Stimulated activated CD4-positive, alpha-beta T cell treated with anti-CD3 and anti-CD28 coated beads, Interleukin-15, amount 100 ng/mL, for 1 hour (primary cell): ENCODE measurements at places on chromosomes 3 and 15.

DNA sequence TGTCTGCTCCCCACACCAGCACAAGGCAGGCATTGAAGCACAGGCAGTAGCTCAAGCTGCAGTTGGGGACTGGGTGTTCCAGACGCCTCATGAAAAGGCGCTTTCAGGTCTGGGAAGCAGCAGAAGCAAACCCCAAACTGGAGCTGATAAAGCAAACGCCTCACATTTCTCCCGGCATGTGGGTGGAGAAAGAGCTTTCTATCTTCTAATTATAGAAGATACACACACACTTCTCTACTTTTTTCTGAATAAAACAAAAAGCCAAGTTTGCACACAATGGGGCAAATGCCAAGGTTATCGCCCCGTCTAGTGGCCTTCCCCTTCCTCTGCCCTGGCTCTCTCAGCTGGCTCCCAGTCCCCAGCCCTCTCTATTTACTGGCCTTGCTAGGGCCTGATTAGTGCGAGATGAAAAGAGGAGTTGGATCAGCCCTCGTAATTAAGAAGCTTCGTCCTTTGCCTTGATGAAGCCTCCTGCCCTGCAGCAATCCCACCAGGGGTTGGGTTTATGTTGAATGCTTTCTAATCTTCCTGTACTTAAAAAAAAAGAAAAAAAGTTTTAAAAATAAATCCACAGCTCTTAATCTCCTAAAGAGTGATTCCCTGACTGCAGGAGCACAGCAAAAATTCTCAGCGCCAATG, 120.2 kb downstream of the MEGF11 start:
- no peak for DNase-seq

- DNase-seq = no peak
Observed at GRCh38 chr3:181329024-181329423, 339.5 kb upstream of the DNAJC19 start.

GRCh38 chr3:30518872-30519271, 87.5 kb upstream of the TGFBR2 start:
- DNase-seq = no peak

- DNase-seq = no peak
Observed at GRCh38 chr3:5231074-5231473, 43.6 kb downstream of the EDEM1 start.

DNA sequence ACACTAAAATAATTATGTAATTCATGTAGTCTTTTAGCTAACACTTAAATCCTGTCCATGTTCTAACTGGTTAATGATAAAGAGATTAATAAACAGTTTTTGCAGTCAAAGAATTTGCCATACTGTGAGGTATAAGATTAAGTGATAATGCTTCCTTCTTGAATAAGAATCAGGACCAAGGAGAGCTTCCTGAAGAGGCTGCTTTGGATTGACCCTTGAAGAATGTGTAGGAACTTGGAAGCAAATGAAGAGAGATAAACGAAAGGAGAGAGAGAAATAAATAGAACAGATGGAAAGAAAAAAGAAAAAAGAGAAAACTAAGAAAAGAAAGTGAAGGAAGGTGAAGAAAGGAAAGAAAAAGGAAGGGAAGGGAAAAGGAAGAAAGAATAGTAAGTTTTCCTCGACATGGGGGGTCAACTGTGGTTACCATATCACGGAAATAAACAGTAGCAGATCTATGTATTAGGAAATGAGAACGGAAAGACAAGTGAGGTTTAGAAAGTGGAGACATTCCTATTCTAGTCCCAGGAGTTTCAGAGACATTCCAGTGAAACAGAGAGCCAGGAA, 539.8 kb downstream of the FGF12 start:
- no peak for DNase-seq

GRCh38 chr3:114375608-114376421, 82.0 kb downstream of the TIGIT start:
- no peak for DNase-seq

DNA sequence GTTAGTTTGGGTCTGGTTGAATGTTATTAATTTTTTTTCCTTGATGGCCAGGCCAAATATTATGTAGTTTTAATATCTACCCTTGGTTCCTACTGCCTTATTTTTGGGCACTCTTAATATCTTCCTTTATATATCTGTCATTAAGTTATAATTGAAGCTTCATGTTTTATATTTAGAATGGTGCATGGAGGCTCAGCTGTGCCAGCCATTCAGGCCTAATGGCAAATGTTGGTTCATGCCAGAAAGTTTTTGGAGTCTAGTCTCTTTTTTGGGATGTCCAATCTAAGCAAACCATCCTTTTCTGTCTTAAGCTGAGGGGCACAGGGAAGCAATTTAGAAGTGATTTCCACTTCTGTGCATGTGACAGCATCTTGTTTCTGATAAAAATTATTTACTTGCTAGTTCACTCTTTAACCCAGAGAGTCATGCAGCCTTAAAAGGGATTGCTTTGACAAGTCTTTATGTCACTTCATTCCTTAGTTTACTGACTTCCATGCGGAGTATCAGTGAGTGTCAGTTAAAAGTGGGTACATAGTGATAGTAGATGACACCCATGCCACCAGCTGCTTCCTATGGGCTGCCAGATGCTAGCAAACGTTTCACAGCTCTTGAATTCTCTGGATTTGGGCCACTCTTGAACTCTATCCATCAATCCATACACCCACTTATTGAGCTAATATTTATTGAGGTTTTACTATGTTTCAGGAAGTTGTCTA, 33.0 kb downstream of the MITF start:
- no peak for DNase-seq

GRCh38 chr3:177300039-177300833, 103.0 kb upstream of the TBL1XR1 start:
- DNase-seq = no peak

- no peak for DNase-seq
Observed at GRCh38 chr3:32952369-32953077, 1.1 kb downstream of the CCR4 start.

GRCh38 chr3:102536456-102536855, 101.6 kb downstream of the ZPLD1 start:
- DNase-seq = no peak

DNA sequence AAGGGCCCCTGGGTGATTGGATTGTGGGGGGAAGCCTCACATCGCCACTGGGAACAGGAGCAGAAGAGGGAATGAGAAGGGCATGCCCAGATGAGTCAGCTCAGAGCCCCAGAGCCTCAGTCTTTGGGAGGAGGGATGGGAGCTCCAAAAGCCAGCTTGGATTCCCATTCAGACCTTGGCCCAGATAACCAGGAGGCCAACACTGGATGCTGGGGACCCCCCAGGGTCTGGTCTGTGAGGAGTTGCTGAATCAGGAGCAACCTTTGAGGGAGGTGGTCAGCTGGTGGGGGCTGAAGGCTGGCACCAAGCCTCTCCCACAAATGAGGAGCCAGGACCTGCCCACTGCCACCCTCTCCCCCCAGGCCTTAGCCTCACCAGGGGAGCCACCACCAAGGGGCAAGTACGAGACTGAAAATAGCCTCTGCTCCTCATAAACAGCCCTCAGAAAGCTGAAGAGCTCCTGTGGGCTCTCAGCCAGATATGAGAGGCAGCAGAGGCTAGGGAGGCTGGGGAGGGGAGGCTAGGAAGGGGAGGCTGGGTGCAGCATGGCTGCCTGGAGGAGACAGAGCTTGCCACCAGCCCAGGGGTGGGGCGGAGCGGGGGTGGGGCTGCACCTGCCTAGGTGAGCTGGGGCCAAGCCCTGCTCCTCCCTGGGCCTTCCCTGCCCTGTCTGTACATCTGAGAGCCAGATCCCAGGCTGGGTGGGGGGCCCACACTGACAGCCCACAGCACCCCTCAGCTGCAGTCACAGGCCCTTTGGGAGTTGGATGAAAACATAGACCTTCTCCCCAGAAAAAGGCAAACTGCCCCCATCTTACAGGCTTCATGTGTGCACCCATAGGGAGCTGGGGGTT, 99.8 kb downstream of the SEC22A start:
- no peak for DNase-seq

- no peak for DNase-seq
Observed at GRCh38 chr3:63753567-63753966, 65.5 kb upstream of the C3orf49 start.

GRCh38 chr3:9225268-9225667, 24.2 kb downstream of the SRGAP3 start:
- no peak for DNase-seq

DNA sequence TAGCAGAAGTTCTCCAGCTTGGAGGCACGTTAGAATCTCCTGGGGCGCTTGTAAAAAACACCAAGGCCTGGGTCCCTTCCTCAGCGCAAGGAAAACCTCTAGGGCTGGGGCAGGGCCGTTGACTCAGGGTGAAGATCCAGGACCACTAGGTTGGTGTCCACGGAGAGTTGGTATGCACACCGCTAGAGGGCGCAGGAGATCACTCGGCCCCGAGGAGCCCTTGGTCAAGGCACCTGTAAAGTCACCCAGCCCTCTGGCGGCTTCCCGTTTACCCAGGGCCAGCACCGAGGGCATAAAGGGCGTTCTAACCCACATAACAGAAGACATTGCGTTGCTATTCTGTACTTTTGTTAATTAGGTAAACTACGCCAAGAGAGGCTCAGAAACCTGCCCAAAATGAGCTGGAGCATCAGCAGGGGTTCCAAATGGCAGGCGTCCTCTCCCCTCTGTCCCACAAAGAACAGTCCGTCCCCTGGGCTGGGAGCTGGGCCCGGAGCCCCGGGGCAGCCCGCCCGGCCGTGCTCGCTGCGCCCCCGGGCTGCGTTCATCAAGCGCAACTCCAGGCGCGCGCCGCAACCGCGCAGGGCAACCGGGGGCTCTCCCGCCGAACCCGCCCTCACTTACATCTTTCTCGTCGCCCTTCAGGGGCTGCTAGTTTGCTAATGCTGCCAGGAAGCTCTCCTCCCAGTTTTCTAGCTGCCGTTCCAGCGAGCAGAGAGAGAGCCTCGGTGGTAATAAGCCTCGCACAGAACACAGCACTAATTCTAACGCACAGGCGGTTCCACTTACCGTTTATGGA, 332.1 kb downstream of the ARRDC4 start:
- no peak for DNase-seq

DNA sequence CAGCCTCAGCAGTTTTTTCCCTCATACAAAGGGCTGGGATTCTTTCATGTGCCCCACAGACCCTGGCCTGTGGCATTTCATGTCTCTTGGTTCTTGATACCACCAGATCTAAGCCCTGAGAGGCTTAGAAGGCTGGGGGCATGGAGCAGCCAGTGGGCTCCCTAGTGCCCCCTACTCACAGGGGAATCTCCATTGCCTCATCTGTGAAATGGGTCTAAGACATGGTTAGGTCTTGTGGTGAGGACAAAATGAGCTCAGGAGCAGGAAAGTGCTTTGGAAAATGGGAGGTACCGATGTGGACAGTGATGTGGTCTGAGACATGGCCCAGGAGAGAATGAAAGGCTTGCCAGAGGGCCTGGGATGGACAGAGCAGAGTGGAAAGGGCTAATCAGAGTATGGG, 94.3 kb downstream of the SMAD6 start:
- DNase-seq = no peak

DNA sequence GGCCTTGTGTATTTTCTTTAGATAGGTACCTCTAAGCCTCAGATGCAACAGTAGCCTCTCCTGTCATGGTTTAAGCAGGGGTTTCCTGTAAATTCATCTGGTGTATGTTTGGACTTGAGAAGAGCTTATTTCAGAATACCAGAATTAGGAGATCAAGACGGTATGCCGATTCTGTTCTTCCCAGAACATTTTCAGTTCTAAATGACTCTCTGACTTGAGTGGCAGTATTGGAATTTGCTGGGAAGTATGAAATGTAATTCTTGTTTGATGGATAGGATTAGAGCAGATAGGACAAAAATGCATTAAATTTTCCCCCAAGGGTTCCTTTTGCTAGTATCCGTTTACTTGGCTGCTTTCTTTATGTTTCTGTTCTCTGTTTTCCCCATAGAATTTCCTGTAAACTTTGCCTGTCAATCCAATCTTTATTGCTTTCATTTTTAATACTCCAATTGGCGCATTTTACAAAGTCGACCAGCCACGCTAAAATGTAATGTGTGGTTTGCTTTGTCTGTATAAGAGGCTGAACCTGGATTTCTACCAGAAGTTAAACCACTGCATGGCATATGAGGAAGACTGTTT, 612.2 kb downstream of the RBMS3 start:
- DNase-seq = no peak

DNA sequence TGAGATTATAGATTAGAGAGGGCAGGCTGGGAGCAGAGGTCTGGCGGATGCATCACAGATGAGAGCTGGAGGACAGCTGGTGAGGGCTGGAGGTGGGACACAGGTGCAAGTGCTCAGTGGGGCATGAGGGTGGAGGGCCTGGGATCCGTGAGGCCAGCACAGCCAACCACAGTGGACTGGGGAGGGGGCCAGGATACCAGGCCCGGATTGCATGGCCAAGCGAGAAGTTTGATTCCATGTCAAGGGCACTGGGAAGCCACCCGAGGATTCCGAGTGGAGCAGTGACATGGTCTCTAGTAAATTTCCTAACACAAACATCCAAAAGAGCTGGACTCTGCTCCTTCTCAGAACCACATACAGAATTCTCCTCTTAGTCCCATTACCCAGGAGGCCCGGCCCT, 44.0 kb upstream of the SLC41A3 start:
- no peak for DNase-seq

GRCh38 chr3:10781981-10782380, 34.0 kb upstream of the SLC6A11 start:
- DNase-seq = no peak

DNA sequence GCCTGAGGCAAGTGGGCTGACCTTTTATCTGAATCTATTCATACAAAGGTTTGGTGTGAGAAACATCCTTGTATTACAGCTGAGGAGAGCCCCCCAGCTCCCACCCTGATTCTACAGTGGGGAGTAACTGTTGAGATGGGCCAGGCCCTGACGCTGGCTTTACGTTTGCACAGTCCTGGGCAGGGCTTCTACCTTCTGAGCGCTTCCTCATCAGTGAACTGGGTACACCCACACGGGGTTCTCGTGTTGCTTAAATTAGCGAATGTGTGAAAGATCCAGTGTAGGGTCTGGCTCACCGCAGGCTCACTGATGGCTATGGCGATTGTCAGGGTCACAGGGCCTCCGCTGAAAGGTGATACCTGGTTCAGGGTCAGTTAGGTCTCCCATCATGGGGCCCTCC, 7.3 kb upstream of the GHRL start:
- DNase-seq = no peak

GRCh38 chr3:50164984-50165909, 10.1 kb downstream of the SEMA3F start:
- no peak for DNase-seq

DNA sequence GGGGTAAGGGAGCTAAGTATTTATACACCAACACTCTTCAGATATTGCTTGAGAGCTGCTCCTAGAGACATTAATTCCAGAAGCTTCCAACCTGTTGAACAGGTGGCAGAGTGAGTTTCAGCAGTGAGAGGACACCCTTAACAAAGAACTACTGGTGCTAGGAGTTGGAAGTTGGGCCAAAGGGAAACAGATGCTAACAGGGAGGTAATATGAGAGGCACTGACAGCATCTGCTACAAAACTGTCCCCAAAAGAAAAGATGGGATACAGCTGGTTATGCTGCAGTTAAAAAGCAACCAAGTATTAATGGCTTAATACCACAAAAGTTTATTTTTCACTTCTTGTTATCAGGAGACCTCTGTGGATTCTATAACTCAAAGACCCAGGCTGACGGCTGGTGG, 104.5 kb upstream of the SATB1 start:
- DNase-seq = no peak
